ENCODE measurements at places on chromosomes 7 and 10.

- peak; percentile 59 for DNase-seq
Observed at GRCh38 chr10:50286517-50286916, 35.2 kb upstream of the ASAH2 start.

- no peak for DNase-seq
Observed at GRCh38 chr7:134554417-134554966, 5.6 kb downstream of the AKR1B15 start.

DNA sequence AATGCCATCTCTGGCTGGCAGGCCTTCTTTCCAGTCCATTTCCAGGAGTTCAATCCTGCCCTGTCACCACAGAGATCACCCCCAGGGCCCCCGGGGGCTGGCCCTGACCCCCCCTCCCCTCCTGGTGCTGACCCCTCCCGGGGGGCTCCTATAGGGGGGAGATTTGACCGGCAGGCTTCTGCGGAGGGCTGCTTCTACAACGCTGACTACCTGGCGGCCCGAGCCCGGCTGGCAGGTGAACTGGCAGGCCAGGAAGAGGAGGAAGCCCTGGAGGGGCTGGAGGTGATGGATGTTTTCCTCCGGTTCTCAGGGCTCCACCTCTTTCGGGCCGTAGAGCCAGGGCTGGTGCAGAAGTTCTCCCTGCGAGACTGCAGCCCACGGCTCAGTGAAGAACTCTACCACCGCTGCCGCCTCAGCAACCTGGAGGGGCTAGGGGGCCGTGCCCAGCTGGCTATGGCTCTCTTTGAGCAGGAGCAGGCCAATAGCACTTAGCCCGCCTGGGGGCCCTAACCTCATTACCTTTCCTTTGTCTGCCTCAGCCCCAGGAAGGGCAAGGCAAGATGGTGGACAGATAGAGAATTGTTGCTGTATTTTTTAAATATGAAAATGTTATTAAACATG is 6.0 kb downstream of the CHPF2 start:
- DNase-seq, result no peak

DNA sequence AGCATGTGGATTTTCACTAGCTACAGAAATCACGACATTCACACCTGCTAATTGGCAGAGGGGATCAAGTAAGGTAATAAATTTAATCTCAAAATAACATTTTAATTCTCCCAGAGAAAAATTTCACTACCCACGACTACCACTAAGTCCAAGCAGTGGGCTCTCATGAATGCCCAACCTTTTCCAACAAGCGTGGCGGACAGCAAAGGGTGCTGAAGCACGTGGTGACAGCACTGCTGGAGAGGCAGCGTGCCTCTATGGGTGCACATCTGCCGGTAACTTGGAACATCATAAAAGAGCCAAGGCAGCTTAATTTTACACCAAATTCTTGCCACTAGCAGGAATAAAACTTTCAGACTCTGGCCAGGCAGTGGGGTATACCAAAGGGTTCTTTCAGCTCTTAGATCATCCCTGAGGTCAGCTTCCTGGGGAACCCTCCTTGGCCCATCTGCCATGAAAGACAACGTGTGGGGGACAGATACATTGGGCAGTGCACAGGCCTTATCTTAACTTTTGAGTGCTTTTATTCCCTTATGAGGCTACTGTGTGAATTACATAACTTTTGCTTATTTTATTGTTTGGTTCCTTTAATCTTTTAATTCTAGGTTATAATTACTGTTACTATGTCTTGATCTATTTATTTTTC is 206.7 kb upstream of the KCTD7 start:
- DNase-seq, result no peak

- no peak for DNase-seq
Observed at GRCh38 chr10:80988755-80989154, 451.1 kb downstream of the SH2D4B start.
